ENCODE measurements at places on chromosomes 6 and 20.

- no peak for DNase-seq
Observed at GRCh38 chr6:124199286-124199685, 395.6 kb downstream of the NKAIN2 start.

- no peak for DNase-seq
Observed at GRCh38 chr20:23231561-23232218, 118.9 kb upstream of the NXT1 start.

- no peak for DNase-seq
Observed at GRCh38 chr6:100691972-100692371, 189.2 kb downstream of the ASCC3 start.

GRCh38 chr6:111978532-111979149 is 75.3 kb upstream of the CCN6 start:
- DNase-seq, result no peak

GRCh38 chr6:161128680-161129196 is 137.2 kb downstream of the MAP3K4 start:
- no peak for DNase-seq

DNA sequence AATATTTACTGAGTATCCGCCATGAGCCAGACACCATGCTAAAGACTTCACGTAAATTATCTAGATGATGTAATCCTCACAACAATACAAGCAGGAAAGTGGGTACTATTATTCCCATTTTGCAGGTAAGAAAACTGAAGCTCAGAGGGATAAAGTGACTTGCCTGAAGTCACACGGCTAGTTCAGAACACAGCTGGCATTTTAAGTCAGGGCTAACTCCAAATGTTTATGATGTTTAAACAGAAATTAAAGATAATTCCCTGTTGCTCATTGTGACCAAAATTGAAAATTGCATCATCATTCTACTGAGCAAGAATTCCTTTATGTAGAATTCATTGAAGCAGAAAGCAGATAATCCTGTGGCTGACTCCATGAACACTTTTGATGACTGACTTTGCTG is 71.3 kb upstream of the STXBP5 start:
- DNase-seq, result no peak

DNA sequence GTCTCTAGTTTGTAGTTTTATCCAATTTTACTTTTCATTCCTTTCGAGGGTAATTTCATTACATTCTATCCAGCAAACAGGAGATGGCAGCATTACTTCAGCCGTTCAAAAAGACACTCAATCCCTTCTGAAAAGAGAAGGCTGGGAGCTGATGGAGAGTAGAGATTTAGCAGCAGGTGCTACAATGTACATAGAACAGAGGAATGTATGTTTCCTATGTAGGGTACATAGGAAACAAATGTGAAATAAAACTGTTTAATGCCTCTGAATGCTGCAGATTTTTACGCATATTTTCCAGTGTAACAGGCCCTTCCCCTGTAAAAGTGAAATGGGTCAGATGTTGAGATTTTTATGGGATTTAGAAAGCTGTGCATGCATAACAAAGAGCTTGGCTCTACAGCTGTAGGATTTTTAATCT is 16.0 kb downstream of the RPS12 start:
- DNase-seq, result no peak

DNA sequence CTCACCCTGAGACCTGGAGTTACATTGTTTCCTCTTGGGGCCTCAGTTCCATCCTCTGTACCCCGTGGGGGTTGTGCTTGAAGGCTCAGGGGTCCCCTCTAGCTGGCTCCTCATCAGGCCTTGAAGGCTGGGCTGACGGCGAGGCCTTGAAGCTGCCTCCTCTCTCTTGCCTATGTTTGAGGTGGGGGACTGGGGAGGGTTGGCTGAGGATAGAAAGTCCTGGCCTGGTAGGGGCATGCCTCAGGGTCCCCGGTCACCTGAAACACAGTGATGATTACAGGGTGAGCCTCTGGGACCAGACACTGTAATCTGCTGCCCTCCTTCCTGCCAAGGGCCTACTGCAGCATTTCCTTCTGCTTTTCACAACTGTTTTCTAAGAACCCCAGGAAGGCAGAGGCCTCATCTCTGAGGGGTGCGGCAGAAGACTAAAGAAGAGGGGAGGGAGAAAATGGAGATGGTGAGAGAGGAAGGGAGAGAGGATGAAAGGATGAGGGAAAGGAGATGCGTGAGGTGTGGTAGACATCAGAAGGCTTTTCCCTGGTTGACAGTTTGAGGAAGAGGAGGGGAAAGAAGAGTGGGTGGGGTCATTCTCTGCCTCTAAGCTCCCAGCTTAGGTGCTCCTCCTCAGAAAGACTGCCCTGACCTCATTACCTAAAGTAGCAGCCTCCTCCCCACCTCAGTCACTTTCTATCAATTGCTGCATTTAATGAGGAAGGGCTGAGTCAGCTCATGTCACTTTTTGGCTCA is 29.7 kb downstream of the VEGFA start:
- DNase-seq, result no peak

GRCh38 chr20:4138056-4138455 is 122.7 kb upstream of the RNF24 start:
- DNase-seq, result no peak

DNA sequence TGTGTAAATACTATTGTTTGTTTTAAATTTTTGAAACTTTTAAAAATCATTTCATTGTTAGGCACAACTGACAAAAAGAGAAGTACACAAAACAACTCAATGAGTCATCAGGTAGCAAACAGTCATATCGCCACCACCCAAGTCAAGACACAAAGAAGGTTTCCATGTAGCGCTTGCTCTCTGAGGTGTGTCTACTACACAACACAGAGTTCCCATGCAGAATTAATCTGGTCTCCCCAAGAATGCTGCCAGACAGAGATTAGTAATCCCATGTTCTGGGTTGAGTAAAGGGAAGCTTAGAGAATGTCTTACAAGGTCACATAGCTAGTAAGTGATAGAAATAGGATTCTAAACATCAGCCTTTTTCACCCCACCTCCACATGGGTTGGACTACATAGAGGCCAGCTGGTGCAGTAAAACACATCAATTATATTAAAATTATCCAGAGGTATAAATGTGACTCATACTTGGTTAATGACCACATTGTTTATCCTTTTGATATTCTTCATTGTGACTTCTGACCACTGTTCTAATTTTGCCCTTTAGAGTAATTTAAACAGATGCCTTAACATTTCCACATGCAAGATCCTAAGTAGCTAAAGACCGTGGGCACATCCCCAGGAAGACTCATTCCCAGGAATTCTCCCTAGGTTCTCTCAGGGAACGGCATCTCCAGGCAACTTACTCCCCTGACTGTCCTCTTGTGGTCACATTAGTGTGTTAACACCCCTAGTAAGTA is 413.5 kb downstream of the PRKN start:
- no peak for DNase-seq

DNA sequence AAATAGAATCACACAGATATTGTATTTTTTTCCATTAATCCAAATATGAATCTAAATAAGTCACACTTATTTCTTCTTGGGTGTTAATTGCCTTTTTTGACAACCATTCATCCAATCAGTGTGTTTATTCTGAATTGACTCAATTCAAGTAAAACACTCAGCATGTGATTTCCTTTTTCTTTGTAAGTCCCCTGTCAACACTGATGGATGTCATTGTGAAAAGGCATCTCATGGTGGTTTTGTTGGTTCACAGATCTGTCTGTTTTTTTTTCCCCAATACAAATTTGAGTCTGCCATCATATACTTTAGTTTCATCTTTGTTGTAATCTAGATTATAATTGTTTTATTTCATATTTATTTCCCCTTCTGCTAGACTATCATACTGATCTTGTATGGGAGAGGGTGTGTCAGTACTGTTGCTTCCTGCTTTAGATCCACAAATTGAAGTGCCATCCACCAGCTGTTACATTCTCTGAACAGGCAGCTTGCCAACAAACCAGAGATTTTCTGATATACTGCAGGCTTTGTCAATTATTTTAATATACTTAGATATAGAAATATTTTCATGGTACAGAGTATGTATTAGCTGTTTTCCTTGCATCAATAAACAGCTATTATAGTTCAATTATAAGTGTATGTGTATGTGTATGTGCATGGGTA is 64.2 kb upstream of the FLRT3 start:
- DNase-seq, result no peak

DNA sequence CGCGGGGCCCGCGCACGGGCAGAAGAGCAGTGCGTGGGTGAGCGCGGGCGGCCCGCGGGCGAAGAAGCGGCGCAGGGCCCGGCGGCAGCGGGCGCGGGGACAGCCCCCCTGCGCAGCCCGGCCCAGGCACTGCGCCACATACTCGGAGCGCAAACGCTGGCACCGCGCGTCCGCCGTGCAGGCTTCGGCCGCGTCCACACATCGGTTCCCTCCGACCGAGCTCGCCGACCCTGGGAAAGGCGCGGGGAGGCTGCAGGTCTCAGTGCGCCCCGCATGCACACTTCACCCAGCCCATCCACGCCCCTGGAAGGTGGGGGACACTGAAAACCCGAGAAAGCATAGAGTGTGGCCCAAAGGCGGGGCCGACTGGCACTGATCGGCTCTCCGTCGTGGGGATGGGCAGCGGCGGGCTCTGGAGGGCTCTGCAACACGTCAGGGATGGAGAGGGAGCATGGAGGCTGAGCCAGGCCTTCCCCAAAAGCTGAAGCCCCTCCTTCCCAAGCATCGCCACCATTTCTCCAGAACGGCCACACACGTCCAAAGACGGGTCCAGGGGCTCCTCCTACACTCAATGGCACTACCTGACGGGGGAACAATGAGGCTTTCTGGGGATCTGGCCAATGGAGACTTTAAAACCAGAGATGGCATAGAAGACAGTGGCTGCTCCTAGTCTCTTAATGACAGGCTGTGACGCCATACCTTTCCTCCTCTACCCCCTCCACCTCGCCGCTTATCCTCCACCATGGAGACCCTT is 2.0 kb downstream of the GFRA4 start:
- DNase-seq, result no peak

DNA sequence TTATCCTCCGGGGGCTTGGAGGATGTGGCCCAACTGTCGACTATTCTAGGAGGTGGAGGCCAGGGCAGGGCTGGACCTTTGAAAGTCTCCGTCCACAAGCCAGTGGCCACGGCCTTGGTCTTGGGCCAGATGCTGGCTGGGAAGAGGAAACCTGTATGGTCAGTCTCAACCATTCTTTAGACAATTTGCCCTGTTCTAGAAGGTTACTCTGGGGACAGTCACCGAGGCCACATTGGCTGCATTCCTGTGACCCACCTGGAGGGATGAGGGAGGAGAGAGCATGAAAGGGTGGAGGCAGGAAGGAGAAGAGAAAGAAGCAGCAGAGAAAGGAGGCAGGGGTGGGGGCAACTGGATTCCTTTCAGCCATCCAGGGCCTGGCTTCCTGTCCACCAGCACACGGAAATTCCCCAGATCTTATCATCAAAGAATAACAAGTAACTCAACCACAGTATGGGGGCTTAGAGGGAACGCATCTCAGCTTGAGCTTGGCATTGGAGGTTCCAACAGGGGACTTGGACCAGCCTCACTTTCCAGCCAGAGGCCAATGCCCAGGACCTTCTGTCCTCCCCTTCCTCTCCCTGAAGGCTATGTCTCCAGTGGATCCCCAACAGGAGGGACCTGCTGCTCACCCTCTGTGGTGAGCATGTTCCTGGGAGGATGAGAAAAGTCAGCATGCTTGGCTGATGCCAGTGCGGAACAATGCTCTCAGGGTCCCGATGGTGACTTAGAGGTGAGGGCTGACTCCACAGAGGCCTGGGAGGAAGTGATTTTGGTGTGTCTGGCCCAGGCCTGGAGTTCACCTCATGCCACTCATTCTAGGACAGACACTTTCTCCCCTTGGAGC is 30.4 kb downstream of the TGM2 start:
- no peak for DNase-seq

- DNase-seq, result no peak
Observed at GRCh38 chr20:37892001-37892400, 10.9 kb upstream of the VSTM2L start.

DNA sequence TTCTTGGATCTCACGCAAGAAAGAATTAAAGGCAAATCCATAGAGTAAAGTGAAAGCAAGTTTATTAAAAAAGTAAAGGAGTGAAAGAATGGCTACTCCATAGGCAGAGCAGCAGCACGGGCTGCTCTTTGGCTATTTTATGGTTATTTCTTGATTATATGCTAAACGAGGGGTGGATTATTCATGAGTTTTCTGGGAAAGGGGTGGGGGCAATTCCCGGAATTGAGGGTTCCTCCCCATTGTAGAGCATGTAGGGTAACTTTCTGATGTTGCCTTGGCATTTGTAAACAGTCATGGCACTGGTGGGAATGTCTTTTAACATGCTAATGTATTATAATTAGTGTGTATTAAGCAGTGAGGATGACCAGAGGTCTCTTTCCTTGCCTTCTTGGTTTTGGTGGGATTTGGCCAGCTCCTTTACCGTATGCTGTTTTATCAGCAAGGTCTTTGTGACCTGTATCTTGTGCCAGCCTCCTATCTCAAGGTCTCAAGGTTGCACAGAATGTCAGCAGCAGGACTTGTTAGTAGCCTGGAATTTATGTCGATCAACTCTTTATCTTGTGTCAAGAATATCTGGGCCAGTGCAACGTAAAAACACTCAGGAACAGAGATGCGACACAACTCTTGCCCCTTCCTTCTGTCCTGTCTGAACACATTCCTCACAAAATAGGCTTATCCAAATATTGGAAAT is 931.4 kb downstream of the QKI start:
- no peak for DNase-seq

- no peak for DNase-seq
Observed at GRCh38 chr6:141956046-141956761, 176.5 kb upstream of the GJE1 start.

- no peak for DNase-seq
Observed at GRCh38 chr6:85390105-85390728, 59.7 kb upstream of the NT5E start.

GRCh38 chr20:16083639-16084280 is 489.5 kb downstream of the KIF16B start:
- no peak for DNase-seq

DNA sequence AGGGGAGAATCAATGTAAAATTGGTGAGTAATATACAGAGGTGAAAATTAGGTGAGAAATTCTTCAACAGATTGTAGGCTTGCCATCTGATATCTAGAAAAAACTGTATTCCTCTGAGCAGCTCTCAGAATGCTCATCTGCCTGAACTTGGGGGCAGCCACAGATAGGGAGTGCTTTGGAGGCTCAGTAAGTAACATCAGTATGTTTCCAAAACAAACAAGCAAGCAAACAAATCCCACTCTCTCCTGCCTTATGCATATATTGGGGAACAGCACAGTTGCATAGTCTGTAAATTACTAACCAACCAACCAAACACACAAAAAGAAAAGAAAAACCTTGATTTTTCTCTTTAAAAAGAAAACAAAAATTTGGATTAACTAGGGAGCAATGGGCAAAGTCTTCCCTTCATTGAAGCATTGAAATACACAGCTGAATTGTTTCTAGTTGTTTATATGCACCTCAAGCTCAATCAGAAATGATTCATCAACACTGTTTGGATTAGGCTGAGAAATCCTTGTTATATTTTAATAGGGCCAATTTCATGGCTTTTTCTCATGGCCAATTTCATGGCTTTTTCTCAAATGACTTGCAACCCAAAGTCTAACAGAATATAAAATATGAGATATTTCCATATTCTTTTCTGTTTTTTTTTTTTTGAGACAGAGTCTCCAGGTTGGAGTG is 50.1 kb upstream of the DEK start:
- no peak for DNase-seq

DNA sequence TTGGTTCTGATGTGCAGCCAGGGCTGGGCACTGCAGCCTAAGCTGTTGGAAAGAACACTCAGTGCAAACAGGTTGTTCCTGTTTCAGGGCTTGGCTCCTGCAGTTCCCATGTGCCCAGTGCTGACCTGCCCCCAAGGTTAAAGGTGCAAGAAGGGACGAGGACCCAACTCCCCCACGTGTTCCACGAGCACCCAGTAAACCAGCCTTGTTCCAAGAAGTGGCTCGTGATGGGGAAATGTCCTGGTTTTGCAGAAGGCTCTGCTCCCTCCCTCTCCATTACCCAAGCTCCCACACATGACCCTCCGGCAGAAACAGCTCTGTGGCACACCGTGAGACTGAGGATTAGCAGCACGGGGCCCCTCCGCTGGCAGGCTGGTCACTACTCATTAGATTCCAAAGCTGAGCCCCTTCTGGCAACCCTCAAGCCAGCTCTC is 9.4 kb downstream of the ACSS1 start:
- DNase-seq, result no peak
